MV-4-11 (cell line): ENCODE measurements at places on chromosomes 11 and 22.

- no peak for DNase-seq
Measured at GRCh38 chr11:114892381-114893197, 214.3 kb downstream of the NXPE2 start.

- DNase-seq = no peak
Measured at GRCh38 chr11:77206264-77207018, 78.4 kb downstream of the MYO7A start.

- DNase-seq = no peak
Measured at GRCh38 chr22:46297151-46297812, 612 bp downstream of the GTSE1 start.

DNA sequence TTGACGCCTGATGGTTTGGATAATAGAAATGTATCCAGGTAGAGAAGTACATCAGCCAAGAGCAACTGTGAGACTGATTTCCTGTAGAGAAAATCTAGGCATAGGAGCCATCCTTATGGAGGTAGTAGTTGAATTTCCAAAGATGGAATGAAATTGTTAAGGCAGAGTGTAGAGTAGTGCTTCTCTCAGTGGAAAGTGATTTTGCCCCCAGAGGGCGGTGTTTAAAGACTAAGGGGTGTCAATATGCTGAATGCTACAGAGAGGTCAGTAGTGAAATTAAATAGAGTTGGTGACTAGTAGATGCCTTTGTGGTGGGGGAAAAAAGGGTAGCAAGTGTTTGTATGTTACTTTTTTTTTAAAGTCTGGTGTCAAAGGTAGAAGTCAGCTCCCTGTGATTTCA lies 54.5 kb downstream of the TRIM44 start:
- DNase-seq = no peak

DNA sequence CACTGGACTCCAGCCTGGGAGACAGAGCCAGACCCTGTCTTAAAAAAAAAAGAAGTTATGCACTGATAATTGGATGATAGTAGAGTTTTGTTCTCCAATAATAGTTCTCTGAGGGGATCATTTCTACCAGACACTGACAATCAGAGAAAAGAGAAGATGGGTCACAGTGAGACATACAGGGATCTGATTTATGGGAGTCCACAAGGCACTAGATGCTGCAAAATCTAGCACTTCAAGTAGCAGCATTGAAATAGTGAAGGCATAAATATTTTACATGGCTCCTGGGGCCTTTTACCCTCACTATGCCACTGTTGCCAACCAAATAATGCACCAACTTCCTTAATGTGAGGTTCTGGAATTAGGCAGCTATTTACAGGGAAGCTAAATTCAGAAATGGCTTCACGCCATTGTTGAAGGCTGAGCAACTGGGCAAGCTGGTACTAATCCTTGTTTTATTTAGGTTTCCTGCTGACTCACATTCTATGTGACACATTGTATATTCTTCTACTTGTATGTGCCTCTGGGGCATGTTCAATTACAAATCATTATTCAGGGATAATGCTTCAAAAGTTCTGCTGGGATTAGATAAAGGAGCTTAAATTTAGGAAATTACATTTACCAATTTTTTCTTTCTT lies 38.2 kb upstream of the ABTB2 start:
- peak; percentile 83 for DNase-seq

- DNase-seq = no peak
Measured at GRCh38 chr22:50269573-50269969, 609 bp downstream of the MAPK11 start.

GRCh38 chr22:19577422-19577966 lies 53.3 kb upstream of the CLDN5 start:
- DNase-seq = no peak

- no peak for DNase-seq
Measured at GRCh38 chr11:66851239-66851596, 5.6 kb upstream of the LRFN4 start.

GRCh38 chr22:36480941-36481392 lies 473 bp downstream of the TXN2 start:
- no peak for DNase-seq

DNA sequence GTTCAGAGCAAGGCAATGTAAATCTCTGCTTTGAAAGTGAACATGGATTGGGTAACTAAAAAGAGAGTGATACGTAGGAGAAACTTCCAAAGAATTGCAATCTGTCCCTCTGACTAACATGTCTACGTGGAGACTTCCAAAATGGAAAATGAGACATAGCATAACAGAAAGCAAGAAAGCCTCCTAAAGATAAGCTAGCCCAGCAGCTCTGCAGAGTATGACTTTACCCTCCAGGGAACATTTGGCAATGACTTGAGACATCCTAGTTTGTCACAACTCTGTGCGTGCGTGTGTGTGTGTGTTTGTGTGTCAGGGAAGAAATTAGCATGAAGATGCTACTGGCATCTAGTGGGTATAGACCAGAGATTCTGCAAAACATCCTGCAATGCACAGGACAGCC lies 817.4 kb downstream of the NTM start:
- no peak for DNase-seq

- DNase-seq = no peak
Measured at GRCh38 chr22:47034905-47035419, 272.5 kb downstream of the TBC1D22A start.

DNA sequence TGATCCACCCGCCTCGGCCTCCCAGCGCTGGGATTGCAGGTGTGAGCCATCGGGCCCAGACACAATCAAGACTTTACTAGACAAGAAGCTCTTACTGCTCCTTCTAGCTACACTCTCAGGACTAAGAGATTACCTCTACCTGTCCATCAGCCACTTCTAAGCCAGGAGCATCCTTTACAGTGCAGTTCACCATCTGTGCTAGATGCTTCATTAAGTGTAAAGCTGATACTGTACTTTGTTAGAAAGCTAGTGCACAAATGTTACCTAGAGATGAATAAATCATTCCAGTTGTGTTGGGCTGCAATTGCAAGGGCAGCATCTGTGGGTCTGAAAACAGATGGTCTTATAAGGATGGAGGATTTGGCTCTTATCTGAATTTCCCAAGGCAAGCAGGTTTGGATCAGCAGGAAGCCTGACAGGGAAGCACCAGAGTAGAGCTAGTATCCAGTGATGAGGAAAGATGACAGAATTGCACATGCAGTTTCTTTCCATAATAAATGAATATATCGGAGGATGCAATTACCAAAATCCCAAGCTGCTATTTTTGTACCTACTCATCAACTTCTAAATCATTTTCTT lies 58.3 kb downstream of the FAM168A start:
- no peak for DNase-seq

- no peak for DNase-seq
Measured at GRCh38 chr22:48807155-48807554, 1020.5 kb downstream of the BRD1 start.

- DNase-seq = no peak
Measured at GRCh38 chr11:122692444-122692843, 36.9 kb downstream of the UBASH3B start.

GRCh38 chr11:67640758-67641337 lies 1.3 kb upstream of the TBX10 start:
- no peak for DNase-seq

DNA sequence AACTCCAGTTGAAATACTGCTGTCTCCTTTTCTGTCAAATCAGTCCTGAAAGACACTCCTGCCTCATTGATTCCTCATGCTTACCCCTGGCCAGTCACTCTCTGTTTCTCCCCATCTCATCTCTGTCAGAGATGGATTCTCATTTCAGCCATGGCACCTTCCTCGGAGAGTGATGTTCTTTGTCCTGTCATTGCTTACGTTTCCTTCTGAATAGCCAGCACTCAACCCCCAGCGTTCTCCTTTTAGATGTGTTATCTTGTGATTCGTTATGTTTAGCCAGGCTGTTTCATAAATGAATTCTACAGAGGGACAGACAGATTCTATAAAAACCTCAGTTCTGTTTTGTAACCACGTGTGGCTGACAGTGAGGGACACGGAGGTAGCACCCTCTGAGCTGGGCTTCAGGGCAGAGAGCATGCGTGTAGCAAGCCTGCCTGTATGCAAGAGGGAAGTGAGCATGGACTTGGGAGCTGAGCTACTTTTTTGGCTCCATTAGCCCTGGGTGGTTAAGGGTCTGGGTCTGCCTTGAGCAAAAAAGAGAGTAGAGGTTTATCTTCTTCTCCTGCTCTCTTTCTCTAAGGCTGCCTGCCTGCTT lies 354.6 kb downstream of the DDX10 start:
- DNase-seq = no peak

DNA sequence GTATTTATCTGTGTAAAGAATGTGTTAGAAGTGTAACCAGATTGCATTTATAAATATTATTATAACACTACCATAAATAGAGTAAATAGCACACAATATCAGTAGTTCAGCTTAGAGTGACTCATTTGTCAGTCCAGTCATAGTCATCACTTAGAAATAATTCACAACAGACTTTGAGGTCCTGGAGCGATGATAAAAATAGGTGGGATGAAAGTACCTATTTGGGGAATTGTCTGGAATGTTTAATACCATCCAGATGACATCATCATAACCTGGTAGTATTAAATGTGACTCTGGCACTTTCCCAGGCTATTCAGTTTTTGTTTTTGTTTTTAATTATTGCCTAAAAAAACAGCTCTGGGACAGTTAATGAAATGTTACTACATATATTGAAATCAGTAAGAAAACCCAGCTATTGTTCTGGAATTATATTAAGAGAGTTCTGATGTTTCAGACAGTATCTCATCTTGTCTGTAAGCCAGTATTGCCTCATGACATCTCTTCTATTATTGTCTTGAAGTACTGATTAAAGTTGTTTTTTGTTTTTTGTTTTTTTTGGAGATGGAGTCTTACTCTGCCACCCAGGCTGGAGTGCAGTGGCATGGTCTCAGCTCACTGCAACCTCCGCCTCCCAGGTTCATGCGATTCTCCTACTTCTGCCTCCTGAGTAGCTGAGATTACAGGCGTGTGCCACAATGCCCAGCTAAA lies 74.8 kb downstream of the SIK2 start:
- no peak for DNase-seq

DNA sequence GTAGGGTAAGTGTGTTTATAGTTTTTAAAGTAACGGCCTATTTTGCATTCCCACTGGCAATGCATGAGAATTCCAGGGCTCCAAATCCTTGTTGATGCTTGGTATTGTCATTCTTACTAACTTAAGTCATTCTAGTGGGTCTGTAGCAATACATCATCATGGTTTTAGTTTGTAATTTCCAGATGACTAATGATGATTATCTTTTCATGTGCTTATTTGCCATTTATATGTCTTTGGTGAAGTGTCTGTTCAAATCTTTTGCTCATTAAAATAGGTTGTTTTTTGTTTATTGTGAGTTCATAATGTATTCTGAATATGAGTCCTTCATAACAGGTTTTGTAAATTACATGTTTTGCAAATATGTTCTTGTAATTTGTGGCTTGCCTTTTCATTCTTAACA lies 31.2 kb downstream of the MTMR3 start:
- DNase-seq = no peak

GRCh38 chr11:95531116-95531515 lies 258.5 kb downstream of the FAM76B start:
- DNase-seq = peak; percentile 67

GRCh38 chr11:122723106-122723505 lies 67.6 kb downstream of the UBASH3B start:
- DNase-seq = no peak

- peak; percentile 24 for DNase-seq
Measured at GRCh38 chr11:114026355-114026754, 33.2 kb upstream of the ZBTB16 start.

GRCh38 chr11:69791276-69792180 lies 16.4 kb upstream of the FGF4 start:
- no peak for DNase-seq

GRCh38 chr22:29012101-29012433 lies 49.6 kb downstream of the C22orf31 start:
- no peak for DNase-seq

DNA sequence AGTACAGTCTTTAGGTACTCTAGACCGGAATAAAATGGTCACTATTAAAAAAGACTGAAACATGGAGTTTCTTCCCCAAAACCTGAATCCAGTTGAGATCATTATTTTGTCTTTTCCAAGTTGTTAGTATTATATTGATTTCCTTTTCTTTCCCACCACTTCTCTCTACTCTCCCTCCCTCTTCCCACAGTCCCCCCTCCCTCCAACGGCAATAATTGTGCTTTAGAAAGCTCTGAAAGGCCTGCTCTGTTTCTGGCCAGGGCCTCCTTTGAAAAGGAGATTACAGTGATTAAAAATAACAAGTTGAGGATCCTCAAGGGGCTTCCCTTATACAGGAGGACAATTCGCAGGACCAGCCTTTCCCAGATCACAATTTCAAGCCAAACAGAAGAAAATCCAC lies 3.5 kb downstream of the SPON1 start:
- DNase-seq = no peak

DNA sequence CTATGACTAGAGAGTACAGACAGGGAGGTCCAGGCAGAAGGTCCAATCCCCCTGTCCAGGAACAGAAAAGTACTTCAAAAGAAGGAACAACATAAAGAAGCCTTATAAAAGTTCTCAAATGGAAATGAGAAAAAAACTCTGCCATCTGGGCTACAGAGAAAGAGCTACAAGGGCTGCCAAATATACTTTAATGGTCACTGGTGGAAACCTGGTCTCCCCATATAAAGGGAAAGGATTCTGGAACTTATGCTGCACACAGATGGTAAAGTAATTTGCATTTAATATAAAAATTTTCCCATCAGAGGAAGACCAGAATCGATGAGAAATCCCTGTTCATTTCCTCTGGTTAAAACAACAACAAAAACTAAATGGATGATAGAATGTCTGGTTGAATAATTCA lies 119.4 kb upstream of the MTMR2 start:
- DNase-seq = no peak

DNA sequence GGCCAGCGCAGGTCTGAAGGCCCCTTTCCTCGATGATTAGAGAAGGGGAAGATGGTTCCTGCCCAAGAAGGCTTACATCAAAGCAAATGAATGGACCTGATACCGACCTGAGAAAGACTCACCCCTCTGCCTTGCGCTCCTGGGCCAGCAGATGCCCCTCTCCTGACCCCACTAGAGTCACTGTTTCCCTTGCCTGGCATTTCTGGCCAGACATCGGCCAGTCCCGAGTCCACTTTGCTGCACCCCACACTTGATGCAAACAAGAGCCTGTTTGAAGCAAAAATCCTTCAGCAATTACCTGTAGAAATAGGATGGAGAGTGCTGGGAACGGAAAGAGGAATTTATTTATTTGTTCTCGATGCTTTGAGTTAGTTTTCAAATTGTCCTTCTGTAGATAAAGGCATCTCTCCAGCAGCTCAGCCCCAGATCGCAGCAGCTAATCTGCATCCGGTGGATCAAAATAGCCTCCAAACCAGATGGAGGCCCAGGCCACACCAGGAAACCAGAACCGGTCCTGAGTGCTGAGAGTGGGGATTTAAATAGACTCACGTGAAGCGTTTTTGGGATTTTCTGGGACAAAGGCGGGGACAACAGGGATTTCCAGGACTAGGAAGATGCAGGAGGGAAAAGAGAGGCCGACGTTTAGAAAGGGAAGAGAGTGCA lies 148.6 kb downstream of the TRIM29 start:
- no peak for DNase-seq

DNA sequence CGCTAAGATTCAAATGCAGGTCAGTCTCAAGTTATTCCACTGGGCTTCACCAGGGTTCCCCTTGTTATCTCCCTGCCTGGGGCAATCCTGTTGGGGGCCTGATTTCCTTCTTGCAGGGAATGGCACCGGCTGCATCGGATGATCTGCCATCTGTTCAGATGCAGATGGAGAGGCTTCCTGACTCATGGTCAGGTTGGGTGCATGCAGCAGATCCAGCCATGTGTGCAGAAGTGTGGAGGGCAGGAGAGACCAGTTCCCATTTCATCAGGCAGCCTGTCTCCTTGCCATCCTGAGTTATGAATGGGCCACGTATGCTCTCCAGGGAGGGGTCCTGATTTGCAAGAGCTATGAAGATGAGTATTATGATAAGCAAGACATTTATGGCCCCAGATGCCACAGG lies 161.2 kb upstream of the PLET1 start:
- no peak for DNase-seq
